Right atrium auricular region (tissue), 2 donors: ENCODE measurements at places on chromosomes 1 and 21. TPM values are rescaled to one million over a fixed set of nuclear protein-coding genes. Genes with fewer than 3 reads are reported as not detected.

- no peaks in the 10 kb centered on the region for H3K27me3 ChIP-seq
- H3K4me1 ChIP-seq: peaks cover 34% of the 10 kb centered on the region
- DNase-seq: peak; percentile 61
- no peak overlapping the region for H3K4me3 ChIP-seq
- H3K36me3 ChIP-seq: no peaks in the 10 kb centered on the region
Observed at GRCh38 chr1:119714583-119714982, 2.8 kb downstream of the PHGDH start.

DNA sequence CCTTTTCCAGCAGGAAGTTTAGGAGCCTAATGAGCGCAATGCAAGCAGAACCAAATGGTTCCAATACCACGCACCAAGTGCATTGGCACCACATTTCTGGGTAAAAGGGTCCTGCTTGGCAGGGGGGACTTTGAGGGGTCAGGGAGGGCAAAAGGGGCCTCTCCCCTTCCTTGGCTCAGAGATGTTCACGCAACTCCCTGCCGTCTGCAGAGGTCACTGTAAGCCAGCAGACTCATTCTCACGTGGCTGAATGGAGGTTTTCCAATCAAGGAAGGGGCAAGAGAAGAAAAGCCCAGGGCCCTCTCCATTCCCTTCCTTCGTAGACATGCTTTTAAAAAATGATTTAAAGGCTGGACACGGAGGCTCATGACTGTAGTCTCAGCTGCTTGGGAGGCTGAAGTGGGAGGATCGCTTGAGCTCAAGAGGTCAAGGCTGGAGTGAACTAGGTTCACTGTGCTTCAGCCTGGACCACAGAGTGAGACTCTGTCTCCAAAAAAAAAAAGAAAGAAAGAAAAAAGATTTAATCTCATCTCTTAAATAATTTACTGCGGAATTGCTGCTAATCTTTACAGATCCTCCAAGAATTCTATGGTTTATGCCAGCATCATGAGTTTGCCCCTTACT lies 80.3 kb downstream of the RUNX3 start:
- no peak overlapping the region for H3K4me3 ChIP-seq
- no peak overlapping the region for H3K27ac ChIP-seq
- peak; percentile 55 for DNase-seq
- no peaks in the 10 kb centered on the region for H3K27me3 ChIP-seq
- H3K36me3 ChIP-seq: no peaks in the 10 kb centered on the region

DNA sequence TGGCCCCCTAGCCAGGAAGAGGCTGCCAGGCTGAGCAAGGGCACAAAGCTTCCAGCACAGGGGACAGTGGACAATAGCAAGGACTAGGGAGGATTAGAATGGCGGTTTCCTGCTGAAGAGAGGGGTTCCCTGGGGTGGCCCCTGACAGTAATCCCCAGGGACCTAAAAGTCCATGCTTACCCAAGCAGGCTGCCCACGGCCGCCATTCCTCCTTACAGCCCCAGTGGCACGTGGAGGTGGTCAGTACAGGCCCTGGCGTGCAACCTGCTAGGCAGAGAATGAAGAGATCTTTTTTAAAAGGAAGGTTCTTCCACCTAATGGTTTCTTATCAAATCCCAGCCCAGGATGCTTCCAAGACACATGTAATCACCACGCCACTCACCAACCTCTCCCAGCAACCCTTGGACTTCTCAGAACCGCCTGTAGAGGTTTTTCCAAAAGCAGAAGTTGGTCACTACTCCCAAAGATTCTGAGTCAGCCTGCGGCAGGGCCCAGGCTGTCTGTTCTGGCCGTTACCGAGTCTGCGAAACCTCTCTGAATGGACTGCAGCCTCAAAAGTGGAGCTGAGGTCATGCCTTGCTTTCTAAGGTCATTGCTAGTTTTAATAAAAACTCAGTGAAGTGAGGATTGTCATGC lies 926 bp downstream of the MRPL55 start:
- H3K27me3 ChIP-seq: no peaks in the 10 kb centered on the region
- peak overlapping the region; percentile 98 for H3K4me3 ChIP-seq
- no peaks in the 10 kb centered on the region for H3K4me1 ChIP-seq
- peak overlapping the region; percentile 91 for H3K27ac ChIP-seq

- no peak overlapping the region for H3K4me3 ChIP-seq
- H3K36me3 ChIP-seq: no peaks in the 10 kb centered on the region
- H3K27me3 ChIP-seq: no peaks in the 10 kb centered on the region
- DNase-seq: peak; percentile 76
- no peaks in the 10 kb centered on the region for H3K4me1 ChIP-seq
Observed at GRCh38 chr1:241990040-241990439, 8.9 kb downstream of the MAP1LC3C start.

DNA sequence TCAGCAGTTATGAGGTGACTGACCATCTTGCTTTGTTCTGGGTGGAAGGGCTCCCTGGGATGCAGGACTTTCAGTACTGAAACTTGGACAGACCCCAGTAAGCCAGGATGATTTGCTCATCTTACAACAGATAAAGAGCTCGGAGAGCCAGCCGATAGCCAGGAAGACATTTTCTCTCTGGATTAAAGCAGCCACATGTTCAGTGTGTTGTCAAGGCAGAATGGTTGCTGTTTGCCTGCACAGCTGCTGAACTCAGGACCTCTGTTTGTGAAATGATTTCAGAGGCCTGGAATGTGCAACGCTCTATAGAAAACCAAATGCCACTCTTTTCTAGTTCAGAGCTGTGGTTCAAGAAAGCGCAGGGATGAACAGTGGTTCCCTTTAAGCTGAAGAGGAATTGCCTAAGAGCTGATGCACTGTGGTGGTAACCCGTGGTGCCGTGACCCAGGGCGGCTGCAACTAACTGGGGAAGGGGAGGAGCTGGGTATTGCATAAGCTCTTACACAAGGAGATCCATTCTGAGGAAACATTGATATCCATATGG lies 40.7 kb downstream of the CASQ2 start:
- H3K4me1 ChIP-seq: peaks cover 24% of the 10 kb centered on the region
- peaks cover 63% of the 10 kb centered on the region for H3K36me3 ChIP-seq
- H3K27me3 ChIP-seq: no peaks in the 10 kb centered on the region
- H3K4me3 ChIP-seq: no peak overlapping the region

GRCh38 chr1:166282391-166283137 lies 115.8 kb upstream of the FAM78B start:
- no peaks in the 10 kb centered on the region for H3K4me1 ChIP-seq
- H3K27ac ChIP-seq: no peak overlapping the region
- H3K36me3 ChIP-seq: no peaks in the 10 kb centered on the region
- H3K4me3 ChIP-seq: no peak overlapping the region

DNA sequence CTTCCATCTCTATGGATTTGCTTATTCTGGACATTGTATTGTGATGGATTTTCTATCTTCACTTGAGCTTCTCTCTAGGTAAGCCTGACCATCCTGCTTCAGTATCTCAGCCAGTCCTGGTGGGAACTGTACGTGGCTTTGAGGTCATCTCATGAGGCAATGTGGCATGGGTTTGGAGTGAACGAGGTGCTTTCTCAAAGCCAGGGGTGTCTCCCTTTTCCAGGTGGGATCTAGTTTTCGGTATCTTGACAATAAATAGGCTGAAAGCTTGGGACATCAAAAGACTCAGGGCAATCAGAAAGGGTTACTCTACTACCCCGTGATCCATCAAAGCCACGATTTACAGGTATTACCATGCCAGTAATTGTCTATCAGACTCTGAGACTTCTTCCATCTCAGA lies 40.8 kb downstream of the AZIN2 start:
- peaks cover 6% of the 10 kb centered on the region for H3K4me1 ChIP-seq
- no peak overlapping the region for H3K4me3 ChIP-seq

GRCh38 chr1:15610167-15610566 lies 7.1 kb upstream of the DDI2 start:
- H3K27me3 ChIP-seq: no peaks in the 10 kb centered on the region
- no peak overlapping the region for H3K4me3 ChIP-seq
- no peaks in the 10 kb centered on the region for H3K4me1 ChIP-seq
- H3K27ac ChIP-seq: no peak overlapping the region

- peaks cover 13% of the 10 kb centered on the region for H3K4me1 ChIP-seq
- H3K4me3 ChIP-seq: no peak overlapping the region
- H3K27me3 ChIP-seq: no peaks in the 10 kb centered on the region
- DNase-seq: no peak
- H3K36me3 ChIP-seq: no peaks in the 10 kb centered on the region
Observed at GRCh38 chr1:160046494-160047110, 14.8 kb upstream of the PIGM start.

DNA sequence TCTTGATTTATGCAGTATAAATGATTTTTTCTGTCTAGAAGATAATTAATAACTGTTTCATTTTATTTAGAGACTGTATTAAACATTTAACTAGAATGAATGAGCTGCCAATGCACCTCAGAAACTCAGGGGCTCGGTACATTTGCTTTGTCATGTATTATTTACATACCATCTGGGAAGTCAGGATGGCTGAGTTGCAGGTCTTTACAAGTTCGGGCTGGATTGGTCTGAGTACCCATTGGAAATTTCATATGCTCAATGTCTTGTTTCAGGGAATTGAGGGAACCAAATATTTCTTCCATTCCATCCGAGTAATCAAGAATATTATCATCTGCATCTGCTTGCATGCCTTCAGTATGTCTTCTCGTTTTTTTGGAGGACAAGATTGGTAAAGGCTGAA lies 221.7 kb downstream of the COL11A1 start:
- no peak overlapping the region for H3K27ac ChIP-seq
- H3K36me3 ChIP-seq: no peaks in the 10 kb centered on the region
- H3K27me3 ChIP-seq: no peaks in the 10 kb centered on the region
- no peak overlapping the region for H3K4me3 ChIP-seq
- no peaks in the 10 kb centered on the region for H3K4me1 ChIP-seq

GRCh38 chr1:149885339-149886120 lies 13.8 kb upstream of the BOLA1 start:
- peak; percentile 96 for DNase-seq
- no peaks in the 10 kb centered on the region for H3K36me3 ChIP-seq
- H3K4me3 ChIP-seq: peak overlapping the region; percentile 66
- H3K27me3 ChIP-seq: no peaks in the 10 kb centered on the region

GRCh38 chr1:169180174-169180573 lies 73.7 kb downstream of the ATP1B1 start:
- H3K27me3 ChIP-seq: no peaks in the 10 kb centered on the region
- DNase-seq: no peak
- no peak overlapping the region for H3K27ac ChIP-seq

DNA sequence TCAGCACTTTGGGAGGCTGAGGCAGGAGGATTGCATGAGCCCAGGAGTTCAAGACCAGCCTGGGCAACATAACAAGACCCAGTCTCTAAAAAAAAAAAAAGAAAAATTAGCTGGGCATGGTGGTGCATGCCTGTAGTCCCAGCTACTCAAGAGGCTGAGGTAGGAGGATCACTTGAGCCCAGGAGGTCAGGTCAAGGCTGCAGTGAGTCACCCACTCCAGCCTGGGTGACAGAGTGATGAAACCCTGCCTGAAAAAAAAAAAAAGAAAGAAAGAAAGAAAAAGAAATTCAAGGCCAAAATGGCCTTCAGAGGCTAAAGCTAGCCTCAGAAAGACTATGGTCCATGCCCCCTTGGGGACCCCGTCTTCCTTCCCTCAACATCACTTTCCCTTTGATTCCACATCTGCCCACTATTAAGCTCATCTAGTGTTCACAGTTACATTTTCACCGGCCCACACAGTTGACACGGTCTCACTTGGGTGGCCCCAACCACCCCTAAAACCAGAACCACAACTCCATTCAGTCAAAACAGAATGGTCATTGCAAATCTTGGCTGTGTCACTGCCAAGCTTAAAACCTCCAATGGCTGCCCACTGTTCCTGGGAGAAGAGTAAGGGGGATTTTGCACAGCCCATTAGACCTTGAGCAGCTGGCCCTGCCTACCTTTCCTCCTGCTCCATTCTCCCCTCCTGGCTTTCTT lies 2.1 kb upstream of the CAPN8 start:
- H3K36me3 ChIP-seq: no peaks in the 10 kb centered on the region
- no peaks in the 10 kb centered on the region for H3K4me1 ChIP-seq
- H3K4me3 ChIP-seq: no peak overlapping the region
- H3K27me3 ChIP-seq: no peaks in the 10 kb centered on the region
- no peak for DNase-seq

DNA sequence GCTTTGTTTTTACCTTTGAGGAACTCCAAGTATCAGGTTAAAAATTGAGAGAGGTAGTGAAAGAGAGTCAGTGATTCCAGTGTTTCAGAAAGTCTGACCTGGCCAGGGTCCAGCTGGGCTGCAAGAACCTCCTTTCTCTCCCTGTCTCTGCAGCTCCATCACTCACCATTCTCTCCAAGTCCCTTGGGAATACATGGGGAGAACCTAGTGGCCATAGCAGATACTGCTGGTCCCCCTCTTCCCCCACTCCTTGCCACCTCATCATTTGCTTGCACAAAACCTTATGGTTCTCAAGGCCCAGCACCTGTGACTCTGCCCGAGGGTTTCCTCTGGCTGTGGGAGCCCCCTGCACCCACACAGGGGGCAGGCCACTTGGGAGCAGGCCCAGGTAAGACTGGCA lies 279.5 kb downstream of the KIF26B start:
- H3K4me1 ChIP-seq: no peaks in the 10 kb centered on the region
- no peaks in the 10 kb centered on the region for H3K36me3 ChIP-seq
- H3K27me3 ChIP-seq: no peaks in the 10 kb centered on the region
- no peak overlapping the region for H3K27ac ChIP-seq
- no peak overlapping the region for H3K4me3 ChIP-seq

DNA sequence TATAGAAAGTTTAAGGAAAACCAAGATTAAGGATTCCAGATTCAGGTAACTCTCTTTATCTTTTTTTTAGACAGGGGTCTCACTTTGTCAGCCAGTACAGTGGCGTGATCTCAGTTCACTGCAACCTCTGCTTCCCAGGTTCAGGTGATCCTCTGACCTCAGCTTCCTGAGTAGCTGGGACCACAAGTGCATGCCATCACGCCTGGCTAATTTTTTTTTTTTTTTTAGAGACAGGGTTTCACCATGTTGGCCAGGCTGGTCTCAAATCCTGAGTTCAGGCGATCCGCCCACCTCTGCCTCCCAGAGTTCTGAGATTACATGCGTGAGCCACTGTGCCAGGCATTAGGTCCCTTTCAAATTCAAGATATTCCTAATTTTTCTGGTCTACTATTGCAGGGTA lies 15.9 kb downstream of the LZIC start:
- H3K36me3 ChIP-seq: peaks cover 25% of the 10 kb centered on the region
- DNase-seq: no peak
- H3K4me1 ChIP-seq: no peaks in the 10 kb centered on the region
- H3K4me3 ChIP-seq: no peak overlapping the region
- H3K27ac ChIP-seq: no peak overlapping the region
- H3K27me3 ChIP-seq: no peaks in the 10 kb centered on the region

- H3K36me3 ChIP-seq: no peaks in the 10 kb centered on the region
- no peak overlapping the region for H3K27ac ChIP-seq
- no peaks in the 10 kb centered on the region for H3K27me3 ChIP-seq
- no peak overlapping the region for H3K4me3 ChIP-seq
- DNase-seq: no peak
- H3K4me1 ChIP-seq: no peaks in the 10 kb centered on the region
Observed at GRCh38 chr1:95829556-95829955, 595.5 kb downstream of the RWDD3 start.

DNA sequence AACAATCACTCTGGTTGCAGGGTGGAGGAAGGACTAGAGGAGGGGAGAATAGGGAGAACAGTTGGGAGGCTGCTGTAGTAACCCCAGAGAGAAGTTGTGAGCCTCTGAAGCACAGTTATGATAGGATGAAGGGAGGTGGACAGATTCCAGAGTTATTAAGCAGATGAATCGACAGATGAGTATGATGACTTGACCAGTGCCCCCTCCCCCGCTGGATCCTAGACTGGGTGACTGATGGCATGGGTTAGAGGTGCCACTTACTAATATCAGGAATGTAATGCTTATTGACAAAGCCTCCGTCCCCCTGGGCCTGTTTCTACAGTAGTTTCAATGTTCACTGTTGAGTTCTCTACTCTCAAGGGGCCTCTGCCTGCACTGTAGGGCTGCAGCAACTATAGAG lies 14.0 kb upstream of the TIPRL start:
- H3K36me3 ChIP-seq: no peaks in the 10 kb centered on the region
- no peak overlapping the region for H3K4me3 ChIP-seq
- H3K27ac ChIP-seq: no peak overlapping the region
- H3K4me1 ChIP-seq: no peaks in the 10 kb centered on the region
- DNase-seq: no peak
- no peaks in the 10 kb centered on the region for H3K27me3 ChIP-seq

The FALEC gene
- not detected for total RNA-seq

The VANGL2 gene
- total RNA-seq: 3.4 TPM

The RNF186 gene
- not detected for total RNA-seq
